ENCODE measurements at places on chromosomes 2 and 18. TPM values are rescaled to one million over a fixed set of nuclear protein-coding genes. Genes with fewer than 3 reads are reported as not detected.

DNA sequence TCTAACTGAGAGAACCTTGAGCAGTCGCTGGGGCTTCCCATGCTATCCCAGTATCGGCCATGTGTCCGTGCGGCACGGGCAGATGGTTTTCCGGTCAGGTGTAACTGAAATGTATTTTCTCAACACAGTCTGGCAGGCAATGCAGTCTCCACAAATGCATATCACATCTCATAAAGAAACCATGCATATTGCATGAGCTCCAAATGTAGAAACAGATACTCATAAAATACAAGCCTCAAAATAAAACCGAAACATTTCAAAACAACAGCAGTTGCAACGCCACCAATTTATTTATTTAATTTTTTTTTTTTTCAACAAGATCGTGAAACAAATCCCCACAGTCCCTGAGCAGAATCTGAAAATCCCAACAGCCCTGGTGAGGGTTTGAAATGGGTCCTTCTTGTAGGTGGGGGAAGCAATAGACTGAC lies 299.4 kb downstream of the LPIN1 start:
- no peak for DNase-seq

- no peak for DNase-seq
These were observed 157.3 kb upstream of the MMADHC start for GRCh38 chr2:149744865-149745264.

DNA sequence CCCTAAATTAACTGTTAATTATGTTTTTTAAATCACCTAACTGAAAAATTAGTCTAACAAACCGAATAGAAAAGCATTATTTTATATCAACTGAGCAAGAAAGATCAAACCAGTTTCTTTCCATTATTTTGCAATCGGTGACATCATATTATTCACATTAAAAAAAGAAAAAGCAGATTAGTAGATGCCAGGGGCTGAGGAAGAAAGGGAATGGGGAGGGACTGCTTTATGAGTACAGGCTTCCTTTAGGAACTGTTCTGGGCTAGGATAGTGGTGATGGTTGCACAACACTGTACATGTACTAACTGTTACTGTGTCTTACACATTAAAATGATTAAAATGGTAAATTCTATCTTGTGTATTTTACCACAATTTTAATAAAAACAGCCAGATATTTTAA lies 59.3 kb downstream of the COBLL1 start:
- DNase-seq, result no peak

GRCh38 chr18:13266218-13267100 lies 47.9 kb downstream of the LDLRAD4 start:
- DNase-seq, result peak; percentile 43

DNA sequence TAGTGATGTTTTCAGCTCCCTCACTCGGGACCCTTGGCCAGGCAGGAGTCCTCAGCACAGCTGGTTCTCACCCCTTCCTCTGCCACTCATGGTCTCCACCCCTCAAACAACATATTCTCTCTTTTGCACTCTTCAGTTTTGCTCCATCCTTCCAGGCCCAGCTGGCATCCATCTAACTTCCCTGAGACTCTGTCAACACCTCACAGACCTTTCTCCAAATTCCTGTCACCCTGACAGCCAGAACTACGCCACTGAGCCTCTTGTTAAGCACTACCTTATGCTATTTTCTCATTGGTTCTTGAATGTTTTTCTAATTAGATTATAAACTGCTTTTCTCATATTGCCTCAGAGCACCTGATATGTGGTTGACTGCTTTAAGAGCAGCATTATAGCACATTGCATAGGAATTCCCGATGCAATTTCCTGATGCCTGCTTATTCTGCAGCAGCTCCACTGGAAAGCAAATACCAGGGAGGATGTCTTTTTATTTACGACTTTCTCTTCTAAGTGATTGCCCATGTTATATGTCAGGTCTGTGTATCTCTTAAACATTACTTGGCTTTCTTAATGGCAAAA lies 12.4 kb upstream of the INO80C start:
- DNase-seq, result no peak

DNA sequence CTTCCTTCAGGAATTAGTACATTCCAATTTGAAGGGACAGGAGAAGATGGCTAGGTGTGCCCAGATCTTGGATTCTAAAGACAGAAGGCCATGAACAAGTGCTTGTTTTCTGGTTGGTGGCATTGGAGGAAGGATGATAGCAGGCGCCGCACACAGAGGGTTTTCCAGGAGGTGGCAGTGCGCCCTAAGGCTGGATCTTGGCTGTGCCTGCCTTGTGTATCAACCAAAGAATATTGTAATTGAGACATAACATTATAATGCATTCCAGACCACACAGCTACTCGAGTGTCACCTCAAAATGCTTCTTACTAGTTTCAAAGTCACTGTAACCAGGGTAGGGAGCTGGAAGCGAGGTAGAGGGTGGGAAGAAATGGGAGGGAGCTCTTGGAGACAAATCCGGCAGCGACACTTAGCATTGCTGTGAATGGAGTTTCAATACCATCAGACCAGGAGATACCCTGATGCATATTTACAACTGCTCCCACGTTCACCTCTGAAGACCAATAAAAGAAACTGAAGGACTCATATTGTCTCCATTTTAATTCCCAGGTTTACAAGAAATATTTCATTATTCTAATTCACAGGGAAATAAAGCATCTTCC lies 42.5 kb downstream of the CPO start:
- peak; percentile 76 for DNase-seq

GRCh38 chr18:32439802-32440201 lies 30.9 kb downstream of the GAREM1 start:
- DNase-seq, result no peak

DNA sequence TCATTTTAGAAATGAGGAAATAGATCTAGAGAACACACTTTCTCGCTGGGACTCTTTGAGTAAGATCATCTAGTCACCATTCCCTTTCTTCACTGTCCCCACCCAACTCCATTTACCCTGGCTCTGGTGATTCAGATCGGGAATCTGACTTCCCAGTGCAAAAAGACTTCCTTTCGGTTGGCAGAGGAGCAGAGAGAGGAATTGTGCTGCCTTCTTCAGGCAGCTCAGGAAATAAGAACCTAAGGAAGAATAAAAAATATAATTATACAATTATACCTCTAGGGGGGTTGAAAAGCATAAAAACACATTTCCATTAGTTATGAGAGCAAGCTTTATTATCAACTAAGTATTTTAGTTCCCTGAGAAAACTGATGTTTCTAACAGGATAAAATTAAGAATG lies 9.3 kb upstream of the MPP4 start:
- DNase-seq, result no peak

DNA sequence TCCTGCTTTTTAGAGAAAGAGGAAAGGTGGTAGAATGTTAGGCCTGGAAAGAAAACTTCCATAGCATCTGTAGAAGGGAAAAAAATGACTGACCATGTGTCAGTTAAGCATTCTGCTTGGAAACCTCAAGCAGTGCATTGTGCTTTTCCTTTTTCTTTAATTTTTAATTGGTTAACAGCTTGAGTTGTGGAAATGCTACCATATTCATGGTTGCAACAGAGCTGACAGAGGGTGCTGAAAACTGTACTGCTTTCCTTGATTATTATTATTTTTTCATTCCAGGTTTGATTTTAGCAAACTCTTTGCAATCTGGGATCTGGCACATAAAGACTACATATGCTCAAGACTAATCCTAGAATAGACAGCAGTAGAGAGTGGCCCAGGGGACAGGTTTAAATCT lies 404.5 kb downstream of the EPHA4 start:
- no peak for DNase-seq

DNA sequence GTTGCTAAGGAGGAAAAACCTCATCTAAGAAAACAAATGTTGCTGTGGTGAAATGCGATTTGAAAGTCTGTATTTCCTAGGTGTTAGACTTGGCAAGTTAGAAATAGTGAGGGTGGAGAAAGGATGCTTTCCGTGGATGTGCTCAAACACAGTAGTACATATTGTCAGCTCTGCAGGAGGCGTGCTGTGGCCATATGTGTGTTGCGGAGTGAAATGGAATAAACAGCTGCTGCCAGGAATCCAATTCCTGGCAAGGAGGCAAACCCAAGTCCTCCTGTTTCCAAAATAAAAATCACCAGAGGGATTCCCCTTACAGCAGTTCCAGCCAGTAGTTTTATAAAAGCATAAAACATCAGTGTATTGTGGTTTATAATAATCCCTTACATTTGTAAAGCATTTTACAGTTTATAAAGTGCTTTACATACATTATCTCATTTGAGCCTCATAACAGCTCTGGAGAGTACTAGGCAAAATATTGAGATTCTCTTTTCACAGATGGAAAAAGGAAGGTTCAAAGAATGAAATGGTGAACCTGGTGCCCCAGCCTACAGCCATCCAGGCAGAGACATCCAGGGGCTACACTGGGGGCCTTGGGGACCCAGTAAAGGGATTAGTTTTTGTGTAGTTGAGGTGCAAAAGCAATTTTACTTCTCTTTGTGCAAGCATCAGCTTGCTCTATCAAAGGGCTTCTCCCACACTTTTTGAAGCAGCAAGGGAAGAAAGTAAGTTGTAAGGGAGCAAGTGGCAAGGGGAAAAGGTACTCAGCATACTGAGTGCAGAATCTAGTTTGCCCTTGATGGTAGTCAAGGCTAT lies 206.0 kb downstream of the AGPS start:
- no peak for DNase-seq

GRCh38 chr2:217277646-217278398 lies 418.0 kb upstream of the TNP1 start:
- no peak for DNase-seq

DNA sequence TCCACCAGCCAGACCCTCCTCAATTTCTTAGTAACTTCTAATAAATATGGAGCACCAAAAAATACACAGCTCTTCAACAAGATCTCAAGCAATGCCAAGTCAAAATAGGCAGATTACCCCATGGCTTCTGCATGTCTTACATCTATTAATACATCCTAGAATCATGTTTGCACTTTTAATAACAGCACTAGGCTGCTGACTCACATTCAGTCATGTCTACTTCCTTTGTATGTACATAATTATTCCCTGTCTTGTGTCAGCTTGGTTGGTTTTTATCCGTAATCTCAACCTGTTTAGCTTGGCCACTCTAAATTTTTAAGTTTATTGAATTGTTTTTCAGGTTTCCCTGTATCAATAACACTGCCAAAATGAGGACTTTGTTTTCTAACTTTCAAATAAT lies 420.1 kb upstream of the ACVR2A start:
- DNase-seq, result no peak

IMMT gene
- 91.6 TPM for total RNA-seq

LYPD1 gene
- 0.36 TPM for total RNA-seq

SH3RF3 gene
- 8.0 TPM for total RNA-seq

ASB18 gene
- total RNA-seq, result not detected

NMUR1 gene
- 2.0 TPM for total RNA-seq

PARD6G gene
- 26.4 TPM for total RNA-seq

CRYGD gene
- total RNA-seq, result not detected

Data from ureter (tissue), 1 donor.